HS-5 (cell line): ENCODE measurements at places on chromosomes 1 and 21.

GRCh38 chr1:18144062-18144461, 36.5 kb downstream of the IGSF21 start:
- no peak for DNase-seq

- DNase-seq: no peak
Measured at GRCh38 chr1:50780797-50781196, 179.3 kb downstream of the FAF1 start.

GRCh38 chr1:170776252-170776651, 112.3 kb downstream of the PRRX1 start:
- DNase-seq: no peak

- DNase-seq: peak; percentile 82
Measured at GRCh38 chr1:206890125-206891060, 6.8 kb upstream of the IL24 start.

DNA sequence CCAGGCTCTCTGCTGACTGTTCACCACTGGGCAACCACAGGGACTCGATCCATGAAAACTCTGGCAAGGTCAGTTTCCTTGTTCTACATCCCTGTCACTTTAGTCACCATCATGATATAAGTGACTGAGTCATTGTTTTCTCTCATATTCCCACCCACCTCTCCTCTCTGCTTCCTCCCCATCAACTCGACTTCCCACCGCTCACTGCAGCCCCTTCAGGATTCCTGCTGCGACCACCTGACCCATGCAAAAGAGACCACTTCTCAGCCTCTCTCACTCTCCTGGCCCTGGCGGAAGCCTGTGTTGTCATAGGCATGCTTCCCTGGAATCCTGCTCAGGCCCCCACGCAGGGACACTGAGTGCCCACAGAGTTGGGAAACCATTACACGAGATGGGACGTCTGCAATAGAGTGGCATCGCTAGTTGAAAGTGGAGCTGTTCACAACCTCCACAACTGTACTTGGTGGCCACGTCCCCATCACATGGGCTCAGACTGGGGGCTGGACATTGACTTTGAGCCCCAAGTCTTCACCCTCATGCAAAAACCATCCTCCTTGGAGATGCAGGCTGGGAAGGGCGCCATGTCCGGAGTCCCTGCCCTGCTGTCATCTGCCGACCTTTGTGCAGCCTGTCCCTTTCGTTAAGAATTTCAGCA, 1.8 kb upstream of the TFF2 start:
- no peak for DNase-seq

GRCh38 chr21:34548781-34549376, 36.9 kb upstream of the KCNE1 start:
- DNase-seq: no peak

- no peak for DNase-seq
Measured at GRCh38 chr1:185608177-185608576, 126.0 kb upstream of the HMCN1 start.

DNA sequence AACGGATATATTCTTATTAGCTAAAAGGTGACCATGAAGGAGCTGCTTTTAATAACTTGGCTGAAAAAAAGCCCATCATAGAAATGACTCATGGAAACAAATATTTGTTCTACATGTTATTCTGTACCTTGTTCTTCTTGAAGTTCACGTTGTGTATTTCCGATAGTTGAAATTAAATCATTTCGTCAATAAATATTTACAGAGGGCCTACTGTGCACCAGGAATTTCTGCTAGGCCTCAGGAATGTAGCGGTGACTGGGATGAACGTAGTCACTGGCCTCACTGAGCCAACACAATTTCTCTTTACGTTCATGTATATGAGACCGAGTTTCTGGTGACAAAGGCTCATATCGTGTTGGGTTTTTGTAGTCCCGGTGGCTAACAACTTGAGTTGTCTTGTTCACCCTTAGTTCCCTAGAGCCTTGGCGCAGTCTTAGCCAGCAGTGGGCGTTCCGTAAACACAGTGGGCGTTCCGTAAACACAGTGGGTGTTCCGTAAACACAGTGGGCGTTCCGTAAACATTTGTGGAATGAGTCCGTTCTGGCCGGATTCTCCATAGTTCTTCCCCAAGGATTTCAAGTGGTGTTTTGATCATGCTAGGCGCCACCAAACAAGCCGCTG, 53.2 kb upstream of the VAMP3 start:
- no peak for DNase-seq

DNA sequence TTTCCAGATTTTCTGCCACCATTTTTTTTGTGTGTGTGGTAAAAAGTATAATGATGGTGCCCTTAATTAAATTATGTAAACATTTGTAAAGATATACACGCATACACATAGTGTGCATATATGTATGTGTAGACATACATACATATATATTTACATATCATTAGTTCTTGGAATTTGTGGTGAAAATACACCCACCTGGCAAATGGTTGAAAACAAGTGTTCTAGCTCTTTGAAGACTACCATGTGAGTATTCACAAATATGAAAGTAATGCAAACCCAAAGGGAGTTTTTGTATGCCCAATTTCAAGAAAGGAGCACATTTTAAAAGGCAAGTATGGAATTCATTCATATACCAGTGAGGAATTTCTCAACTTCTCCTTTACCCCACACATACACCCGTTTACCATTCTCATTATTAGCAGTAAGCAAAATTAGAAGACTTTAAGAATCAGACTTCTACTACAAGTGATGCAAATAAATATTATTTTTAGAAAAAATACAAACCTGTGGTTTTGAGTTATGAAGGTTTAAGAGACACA, 8.0 kb downstream of the RABGAP1L start:
- DNase-seq: no peak

DNA sequence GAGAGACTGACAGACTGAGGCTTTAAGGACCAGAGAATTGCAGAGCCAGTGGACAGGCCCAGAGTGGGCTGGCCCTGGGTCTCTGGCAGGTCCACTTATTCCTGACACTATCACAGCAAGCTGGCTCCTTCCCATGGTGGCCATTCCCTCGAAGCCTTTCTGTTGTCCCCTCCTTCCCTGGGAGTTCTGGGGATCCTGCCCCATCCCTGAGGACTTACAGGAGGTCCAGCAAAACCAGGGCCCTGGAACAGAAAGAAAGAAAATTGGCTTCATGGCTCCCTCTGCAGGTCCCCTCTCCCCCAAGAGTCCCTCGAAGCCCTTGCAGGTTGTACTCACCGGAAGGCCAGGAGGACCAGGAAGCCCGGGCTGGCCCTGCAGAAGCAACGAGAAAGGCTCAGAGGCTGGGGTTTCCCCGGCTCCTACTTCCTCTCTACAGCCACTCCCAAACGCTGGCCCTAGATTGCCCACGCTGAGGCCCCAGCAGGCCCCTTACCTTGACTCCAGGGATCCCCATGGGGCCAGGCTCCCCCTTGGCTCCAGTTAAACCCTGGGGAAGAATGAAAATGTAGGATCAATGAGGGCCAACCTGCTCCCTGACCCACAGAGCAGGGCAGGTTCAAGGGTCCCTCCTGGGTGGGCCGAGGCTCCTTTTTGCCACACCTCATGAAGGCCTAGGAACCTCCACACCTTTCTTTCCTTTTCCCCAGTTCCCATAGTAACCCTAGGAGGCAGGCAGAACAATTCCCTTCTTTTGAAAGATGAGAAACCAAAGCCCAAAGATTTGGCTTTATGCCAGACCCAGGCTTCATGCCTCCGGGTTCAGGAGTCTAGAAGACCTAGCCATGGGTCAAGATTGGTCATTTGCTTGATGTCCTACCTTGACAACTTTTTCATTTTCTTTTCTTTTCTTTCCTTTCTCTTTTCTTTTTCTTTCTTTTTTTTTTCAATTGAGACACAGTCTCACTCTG, 4.6 kb downstream of the COL9A2 start:
- DNase-seq: no peak

DNA sequence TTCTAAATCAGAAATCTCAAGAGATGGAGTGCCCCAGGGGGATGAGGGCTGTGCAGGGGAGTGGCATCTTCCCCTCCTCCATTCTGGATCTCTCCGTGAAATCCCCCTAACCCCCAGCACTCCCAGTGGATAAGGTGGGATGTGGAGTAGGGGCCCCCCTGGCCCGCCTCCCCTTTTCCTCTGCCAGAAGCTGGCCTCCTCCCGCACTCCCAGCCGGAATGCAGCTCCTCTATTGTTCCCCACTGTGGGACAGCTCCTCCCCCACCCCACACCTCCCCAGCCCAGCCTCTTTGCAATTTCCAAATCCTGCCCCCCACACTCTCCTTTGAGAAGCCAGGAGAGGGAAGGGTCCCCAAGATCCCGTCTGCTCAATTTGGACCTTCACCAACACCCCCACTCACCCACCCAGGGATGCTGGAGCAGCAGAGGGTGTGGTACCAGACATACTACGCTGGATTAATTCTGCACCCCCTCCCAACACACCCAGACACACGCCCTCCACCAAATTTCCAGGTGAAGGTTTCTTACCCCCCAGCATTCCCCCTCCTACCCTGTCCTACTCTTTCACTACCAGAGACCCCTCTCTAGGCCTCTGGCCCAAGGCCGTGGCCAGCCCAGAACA, 1.9 kb downstream of the MEX3A start:
- DNase-seq: no peak

- no peak for DNase-seq
Measured at GRCh38 chr1:181768211-181768929, 285.1 kb downstream of the CACNA1E start.

DNA sequence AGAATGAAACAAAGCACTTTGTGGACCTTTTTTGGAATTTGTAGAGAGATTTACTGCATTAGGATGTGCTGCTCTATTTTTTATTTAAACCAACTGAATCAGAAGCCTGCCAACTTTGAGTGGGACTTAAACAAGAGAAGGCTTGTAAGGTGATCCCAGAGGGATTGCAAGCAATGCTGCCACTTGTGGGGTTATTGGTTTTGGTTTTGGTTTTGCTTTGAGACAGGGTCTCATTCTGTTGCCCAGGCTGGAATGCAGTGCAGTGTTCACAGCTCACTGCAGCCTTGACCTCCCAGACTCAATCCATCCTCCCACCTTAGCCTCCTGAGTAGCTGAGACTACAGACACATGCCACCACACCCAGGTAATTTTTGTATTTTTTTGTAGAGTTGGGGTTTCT, 32.2 kb upstream of the GNG5 start:
- no peak for DNase-seq

DNA sequence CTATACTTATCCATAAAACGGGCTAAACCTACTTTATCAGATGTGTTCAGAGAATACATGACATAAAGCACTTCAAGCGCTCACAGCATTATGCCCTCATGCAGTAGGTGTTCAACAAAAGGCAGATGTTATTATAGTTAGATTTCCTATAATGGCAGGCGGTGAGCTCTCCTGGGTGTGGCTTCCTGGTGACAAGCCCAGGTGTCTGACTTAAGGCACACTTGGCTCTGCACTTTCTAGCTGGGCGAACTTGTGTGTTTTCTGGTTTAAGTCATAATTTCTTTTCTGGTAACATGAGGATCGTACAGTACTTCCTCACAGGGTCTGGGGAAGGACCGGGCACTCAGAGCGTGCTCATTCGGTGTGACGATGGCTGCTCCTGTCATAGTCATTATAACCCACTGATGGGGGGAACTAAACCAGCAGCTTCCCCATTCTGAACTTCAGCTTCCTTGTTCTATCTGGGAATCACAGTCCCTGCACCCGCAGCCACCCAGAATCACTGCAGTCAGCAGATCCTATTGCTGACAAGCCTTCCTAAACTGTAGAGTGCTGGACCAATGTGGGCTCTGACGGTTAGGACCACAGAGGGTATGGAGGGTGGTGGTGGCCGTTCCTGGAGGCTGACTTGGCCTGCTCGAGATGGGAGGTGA, 52.8 kb downstream of the IGSF21 start:
- no peak for DNase-seq

DNA sequence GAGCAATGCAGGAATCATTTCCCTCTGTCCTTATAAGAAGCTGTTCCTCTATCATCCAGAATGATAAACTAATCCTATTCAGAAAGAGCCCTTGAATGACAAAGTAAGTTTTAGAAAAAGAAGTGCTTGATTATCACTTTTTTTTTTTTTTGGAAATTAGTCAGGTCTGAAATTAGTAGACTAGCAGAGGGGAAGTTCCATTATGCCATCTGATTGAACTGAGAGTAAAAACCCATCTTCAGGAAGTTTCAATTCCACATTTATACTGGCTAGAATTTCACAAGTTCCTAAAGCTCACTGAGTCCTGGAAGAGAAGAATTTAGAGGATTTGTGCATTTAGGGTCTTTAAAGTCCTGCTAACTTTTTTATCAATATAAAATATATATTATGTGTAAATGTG, 128.8 kb upstream of the COA6 start:
- no peak for DNase-seq

GRCh38 chr1:225361176-225361575, 66.7 kb downstream of the LBR start:
- no peak for DNase-seq

DNA sequence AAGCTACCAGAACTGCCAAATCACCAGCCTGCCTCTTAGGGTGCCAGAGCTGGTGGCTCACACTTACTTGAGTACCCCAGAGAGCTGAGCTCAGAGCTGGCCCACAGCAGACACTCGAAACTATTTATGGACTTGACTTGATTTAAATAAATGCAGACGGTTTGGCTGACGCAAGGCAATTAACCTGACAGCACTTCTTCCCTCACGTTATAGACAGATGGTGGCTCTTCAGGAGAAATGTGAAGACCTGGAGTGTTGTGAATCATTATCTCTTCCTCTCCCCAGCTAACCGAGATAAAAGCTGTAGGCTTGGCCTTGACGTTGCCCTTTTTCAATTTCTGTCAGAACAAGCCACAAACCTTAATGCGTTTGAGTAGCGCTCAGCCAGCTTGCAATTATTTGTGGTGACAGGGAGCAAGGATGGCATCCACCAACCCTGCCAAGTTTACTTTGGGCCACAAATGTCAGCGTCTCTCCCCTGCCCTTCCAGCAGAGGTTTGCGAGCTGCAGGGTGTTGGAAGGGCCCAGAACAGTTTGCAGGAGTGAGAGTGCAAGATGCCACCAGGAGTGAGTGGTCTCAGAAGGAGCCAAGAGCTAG, 34.0 kb upstream of the BCAR3 start:
- no peak for DNase-seq

GRCh38 chr1:35120458-35121133, 41.4 kb downstream of the ZMYM1 start:
- DNase-seq: no peak

GRCh38 chr1:51997974-51998382, 7.5 kb upstream of the RAB3B start:
- DNase-seq: no peak

DNA sequence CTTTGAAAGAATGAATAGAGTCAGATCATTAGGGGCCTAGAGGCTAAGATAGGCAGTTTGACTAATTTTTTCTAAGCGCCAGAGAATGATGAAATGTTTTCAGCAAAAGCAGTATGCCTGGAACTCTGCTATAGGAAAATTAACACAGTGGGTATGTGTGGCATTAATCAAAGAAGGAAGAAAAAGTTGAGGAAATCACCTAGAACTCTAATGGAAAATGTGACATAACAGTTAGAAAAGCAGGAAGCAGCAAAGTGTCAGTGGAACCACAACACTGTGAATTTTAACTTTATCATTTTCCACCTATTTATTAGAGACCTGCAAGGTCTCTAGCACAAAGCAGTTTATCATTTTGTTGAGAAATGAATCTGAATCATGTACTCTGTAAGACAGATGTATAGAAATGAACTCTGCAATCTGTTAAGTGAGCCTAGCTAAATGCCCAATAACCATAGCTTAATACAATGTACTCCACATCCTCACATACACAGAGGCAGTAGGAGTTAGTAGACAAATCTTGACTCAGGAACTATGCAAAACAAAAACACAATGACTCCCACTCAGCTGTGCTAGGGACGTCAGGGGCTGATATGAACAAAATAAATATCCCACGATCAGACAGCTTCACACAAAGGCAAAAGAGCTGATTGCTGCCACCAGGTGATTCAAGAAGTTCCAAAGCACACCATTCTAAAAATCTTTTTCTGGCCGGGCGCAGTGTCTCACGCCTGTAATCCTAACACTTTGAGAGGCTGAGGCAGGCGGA, 500.7 kb upstream of the NFIA start:
- DNase-seq: no peak
